ENCODE measurements at places on chromosomes 1 and 21.
A peak's percentile ranks its signal among the peaks of the same experiment; 100 is the strongest.

- DNase-seq = no peak
Measured at GRCh38 chr1:34770891-34771504, 10.0 kb upstream of the GJB3 start.

- DNase-seq = no peak
Measured at GRCh38 chr1:205528446-205528886, 24.0 kb downstream of the CDK18 start.

- no peak for DNase-seq
Measured at GRCh38 chr1:213438339-213438738, 387.3 kb downstream of the RPS6KC1 start.

- DNase-seq = no peak
Measured at GRCh38 chr1:36576118-36576517, 93.4 kb upstream of the CSF3R start.

- no peak for DNase-seq
Measured at GRCh38 chr1:158972841-158973240, 36.9 kb upstream of the IFI16 start.

DNA sequence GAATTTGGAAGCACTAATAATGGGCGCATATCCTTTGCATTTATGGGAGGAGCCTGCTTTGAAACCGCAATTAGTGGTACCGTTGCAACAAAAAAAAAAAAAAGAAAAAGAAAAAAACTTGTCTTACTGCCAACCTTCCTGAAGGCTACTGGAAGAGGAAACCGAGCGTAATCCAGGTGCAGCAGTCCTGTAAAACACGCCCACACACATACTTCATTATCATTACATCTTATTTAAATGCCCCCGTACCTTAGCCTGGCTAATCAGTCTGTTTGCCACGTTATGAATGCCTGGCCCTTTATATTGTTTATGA lies 686 bp upstream of the ZNF281 start:
- DNase-seq = peak; percentile 83

DNA sequence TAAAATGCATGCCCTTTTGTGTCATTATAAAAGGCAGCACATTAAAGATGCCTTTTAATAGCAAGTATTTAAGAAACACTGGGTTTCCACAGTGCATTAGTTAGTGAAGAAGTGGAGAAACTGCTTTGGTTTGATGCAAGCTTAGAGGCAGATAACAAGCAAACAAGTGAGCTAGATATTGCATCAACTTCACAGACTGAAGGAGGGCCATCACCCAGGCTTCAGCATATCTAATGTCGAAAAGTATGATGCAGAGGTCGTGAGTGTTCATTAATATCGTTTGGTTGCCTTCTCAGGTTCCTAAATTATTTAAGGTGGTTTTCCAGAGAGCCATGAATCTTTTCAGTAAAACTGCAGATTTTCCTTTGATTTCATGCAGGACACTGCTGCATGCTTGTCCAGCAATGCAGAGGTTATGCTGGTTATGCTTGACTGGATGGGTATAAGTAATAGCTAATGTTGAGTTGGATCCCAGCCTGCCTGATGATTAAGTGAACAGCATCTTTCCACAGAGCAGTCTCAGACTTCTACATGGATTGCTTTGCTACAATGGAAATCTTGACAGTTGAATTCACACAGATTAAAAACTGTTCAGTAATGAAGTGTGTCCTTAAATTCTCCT lies 69.7 kb upstream of the IPO9 start:
- DNase-seq = no peak

- no peak for DNase-seq
Measured at GRCh38 chr1:33874636-33875035, 10.8 kb downstream of the HMGB4 start.

GRCh38 chr1:207815913-207816291 lies 64.0 kb downstream of the CD46 start:
- no peak for DNase-seq

- DNase-seq = no peak
Measured at GRCh38 chr21:28334407-28334806, 658.3 kb downstream of the LTN1 start.

GRCh38 chr1:193338194-193338593 lies 151.8 kb upstream of the B3GALT2 start:
- DNase-seq = no peak

- DNase-seq = no peak
Measured at GRCh38 chr1:28632560-28632959, 10.3 kb downstream of the TAF12 start.

DNA sequence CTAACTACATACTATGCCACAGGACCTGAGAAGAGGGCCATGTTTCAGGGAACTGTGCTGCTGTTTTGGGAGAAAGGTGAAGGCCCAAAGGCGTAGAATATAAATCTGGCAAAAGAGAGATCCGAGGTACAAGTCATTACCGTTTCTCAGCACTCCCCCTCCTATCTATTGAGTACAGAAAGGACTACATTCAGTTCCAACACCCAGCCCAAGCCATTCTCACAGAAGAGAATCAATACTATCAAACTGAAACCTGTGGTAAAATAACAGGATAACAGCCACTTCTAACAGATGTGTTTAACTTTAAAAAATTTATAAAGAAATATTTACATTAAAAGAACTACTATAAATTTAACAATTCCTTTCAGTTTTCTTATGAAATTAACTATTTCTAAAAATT lies 7.8 kb downstream of the AHCTF1 start:
- no peak for DNase-seq

DNA sequence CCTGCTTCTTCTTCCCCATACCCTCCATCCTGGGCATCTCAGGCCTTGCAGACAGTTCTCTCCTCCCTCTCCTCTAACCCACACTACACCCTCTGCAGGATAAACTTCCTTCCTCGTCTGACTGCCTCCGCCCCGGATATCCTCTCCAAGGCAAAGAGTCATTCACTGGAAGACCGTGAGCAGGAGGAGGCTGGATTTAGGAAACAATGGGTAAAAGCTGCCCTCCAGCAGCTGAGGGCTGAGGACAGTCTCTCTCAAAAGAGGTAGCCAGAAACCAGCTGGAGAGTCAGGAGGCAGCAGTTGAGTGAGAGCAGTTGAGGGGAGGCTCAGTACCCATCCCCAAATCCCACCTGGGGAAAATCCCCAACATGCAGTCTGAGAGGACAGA lies 1.4 kb downstream of the CSRP1 start:
- no peak for DNase-seq

DNA sequence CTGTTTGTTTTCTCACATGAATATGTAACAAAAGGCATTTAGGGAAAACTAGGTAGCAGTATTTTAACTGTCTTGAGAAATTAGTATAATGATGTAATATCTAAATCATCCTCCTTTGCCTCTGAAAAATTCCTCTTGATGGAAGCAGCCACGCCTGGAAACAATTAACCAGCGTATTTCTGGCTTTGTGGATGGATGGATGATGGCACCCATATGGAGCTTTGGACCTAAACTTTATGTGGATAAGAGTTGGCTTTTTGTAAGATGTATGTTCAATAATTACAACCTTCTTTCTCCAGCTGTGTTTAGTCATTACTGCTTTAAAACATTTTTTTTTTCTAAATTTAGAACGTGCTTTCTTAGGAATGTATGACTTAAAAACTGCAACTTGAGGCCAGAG lies 12.7 kb downstream of the CDCA8 start:
- no peak for DNase-seq

DNA sequence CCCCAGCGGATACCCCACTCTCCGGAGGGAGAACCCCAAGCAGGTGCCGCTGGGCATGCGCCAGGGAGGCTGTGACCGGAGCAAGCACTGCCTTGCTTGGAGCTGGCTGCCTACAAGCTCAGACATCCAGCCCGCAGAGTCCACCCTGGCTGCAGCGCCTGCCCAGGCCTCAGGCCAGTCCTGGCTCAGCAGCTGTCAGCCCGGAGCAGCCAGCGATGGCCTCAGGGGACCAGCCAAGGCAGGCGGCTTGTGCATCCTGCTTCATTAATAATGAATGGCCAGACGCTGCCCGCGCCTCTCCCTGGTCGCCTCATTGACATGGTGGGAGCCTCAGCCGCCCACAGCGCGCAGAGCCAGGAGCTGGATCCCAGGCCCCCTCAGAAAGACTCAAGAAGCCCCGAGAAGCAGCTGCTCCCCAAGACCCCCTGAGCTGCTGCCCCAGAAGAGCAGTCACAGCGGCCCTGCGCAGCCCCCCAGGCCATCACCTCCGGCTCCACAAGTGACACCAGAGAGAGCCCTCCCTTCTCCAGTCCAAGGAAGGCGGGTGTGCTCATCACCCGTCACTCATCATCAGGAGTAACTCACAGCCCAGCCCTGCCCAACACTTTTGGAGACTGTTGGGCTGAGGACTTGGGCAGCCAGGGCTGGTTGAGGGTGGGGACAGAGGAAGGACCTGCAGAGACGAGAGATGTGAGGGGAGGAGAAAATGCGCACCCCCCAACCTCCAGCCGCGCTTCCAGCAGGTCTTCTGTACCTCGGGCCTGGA lies 19.6 kb downstream of the KCNAB2 start:
- DNase-seq = no peak

DNA sequence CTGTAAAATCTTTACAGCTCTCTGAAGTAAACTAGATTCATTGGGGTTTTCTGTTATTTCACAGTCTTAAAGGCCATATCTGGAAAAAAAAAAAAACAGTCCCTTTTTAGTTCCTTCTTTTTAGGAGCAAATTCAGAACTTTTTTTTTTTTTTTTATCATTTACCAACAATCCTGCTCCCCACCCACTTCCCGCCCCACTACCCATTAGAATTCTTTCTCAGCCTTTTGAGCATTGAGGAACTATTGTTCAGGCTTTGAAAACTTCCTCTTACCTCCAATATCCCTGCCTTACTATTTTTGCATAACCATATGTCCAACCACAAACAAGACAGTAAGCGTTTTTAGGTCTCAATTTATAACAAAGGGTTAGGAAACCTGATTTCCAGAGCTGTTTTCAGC lies 330.1 kb downstream of the PLPP3 start:
- DNase-seq = no peak

DNA sequence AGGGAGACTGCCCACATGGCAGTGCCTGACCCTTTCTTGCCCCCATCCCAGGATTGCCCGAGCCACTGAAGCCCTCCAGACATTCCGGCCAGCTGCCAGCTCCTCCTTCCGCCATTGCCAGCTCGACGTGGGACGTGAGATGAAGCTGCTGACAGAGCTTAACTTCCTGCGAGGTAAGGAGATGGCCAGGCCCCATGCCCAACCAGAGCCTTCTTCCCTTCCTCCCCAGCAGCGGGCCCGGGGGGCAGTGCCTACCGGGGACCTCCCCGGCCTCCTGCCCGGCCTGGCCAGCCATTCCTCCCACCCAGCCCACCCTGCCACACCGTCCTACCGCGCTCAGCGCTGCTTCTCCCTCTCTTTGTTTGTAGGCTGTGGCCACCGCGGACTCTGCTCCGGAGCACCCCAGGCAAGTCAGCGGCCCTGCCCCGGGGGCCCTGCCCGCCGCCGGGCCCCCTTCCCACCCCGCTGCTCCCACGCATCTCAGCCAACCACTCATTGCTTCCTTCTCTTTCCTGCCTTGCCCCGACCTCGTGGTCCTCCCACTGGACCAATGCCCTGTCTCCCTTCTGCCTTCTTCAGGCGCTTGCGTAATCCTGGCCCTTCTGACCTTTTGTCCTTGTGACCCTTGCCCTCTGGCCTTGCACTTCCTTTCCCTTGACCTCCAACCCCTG lies 4.9 kb downstream of the TRIM46 start:
- no peak for DNase-seq

GRCh38 chr1:109391157-109391556 lies 6.6 kb downstream of the SORT1 start:
- no peak for DNase-seq

- no peak for DNase-seq
Measured at GRCh38 chr1:93976711-93977597, 67.7 kb upstream of the GCLM start.

DNA sequence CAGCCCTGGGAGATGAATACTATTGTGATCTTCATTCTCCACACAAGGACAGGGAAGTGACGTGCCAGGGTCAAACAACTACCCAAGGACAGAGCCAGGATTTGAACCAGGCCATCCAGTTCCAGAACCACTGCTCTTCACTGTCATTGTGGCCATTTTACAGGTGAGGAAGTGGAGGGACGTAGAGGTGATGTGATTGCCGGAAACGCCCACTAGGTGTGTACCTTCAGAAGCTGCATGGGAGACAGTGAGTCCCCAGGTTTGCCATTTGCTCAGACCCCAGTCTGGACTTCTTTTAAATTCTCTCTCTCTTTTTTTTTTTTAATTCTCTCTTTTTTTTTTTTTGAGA lies 207.6 kb upstream of the TMEM51 start:
- no peak for DNase-seq

GRCh38 chr1:46134660-46135331 lies 2.4 kb upstream of the PIK3R3 start:
- DNase-seq = peak; percentile 18

DNA sequence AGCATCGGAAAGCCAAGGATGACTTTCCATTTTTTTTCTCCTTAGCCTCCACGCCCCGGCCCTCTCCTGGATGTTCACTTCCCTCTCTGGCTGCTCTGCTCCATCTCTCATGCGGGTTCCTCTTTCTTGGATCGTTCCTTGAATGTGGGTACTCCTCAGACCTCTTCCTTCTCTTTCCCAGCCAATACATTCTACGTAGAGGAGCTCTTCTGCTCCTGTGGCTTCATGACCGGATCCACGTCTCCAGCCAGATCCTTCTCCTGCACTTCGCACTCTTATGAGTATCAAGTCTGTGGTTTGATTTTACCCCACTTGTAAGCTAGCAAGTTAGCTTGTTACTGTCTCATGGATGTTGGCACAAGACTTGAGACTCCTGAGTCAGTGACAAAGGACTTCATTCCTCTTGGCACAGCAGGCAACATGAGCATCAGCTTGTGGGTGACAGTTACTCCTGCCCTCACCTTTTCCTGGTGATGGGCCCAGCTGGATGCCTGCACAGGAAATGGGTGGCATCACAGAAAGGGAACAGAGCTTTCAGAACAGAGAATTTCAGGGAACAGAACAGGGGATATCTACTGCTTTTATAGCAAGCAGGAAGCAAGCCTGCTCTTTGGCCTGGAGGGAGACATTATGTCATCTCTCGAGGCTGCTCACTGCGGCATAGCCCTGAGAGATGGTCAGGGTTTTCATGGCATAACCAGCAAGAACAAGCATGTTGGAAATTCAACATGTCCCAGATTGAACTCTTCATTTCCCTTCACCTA lies 100.1 kb upstream of the KIF26B start:
- DNase-seq = no peak

DNA sequence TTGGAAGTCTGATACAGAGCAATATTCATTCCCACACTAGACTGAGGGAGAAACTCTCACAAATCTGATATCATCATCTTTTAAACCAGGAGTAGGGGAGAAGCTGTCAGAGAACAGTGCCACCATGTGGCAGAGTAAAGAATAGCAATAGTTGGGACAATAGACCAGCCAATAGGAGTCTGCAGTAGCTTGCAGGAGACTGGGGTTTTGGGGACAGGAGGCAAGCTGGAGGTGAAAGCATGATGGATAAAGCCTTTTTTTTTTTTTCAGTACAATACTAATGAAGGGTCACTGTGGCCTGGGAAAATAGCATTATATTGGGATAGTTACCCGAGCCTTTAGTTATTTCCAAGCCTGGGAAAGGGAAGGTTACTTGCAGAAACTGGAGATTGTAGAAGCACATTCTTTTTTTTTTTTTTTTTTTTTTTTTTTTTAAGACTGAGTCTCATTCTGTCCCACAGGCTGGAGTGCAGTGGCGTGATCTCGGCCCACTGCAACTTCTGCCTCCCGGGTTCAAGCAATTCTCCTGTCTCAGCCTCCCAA lies 120.7 kb downstream of the S1PR1 start:
- no peak for DNase-seq

GRCh38 chr1:156086256-156086662 lies 4.0 kb upstream of the MEX3A start:
- no peak for DNase-seq
